Jurkat, Clone E6-1 (cell line): ENCODE measurements at places on chromosomes 3 and 15.

DNA sequence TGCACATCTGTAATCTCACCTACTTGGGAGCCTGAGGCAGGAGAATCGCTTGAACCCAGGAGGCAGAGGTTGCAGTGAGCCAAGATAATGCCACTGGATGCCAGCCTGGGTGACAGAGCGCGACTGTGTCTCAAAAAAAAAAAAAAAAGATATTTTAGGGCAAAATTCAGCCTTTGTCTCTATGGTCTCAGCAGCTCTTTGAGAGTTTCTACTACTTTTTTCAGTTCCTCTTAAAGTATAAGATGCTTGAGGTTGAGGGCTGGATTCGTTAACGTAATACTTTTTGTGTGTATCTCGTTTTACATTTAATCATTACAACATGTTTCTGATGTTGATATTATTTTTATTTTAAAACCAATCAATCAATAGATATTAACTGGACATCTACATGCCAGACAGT lies 381.2 kb upstream of the TBL1XR1 start:
- DNase-seq, result no peak

DNA sequence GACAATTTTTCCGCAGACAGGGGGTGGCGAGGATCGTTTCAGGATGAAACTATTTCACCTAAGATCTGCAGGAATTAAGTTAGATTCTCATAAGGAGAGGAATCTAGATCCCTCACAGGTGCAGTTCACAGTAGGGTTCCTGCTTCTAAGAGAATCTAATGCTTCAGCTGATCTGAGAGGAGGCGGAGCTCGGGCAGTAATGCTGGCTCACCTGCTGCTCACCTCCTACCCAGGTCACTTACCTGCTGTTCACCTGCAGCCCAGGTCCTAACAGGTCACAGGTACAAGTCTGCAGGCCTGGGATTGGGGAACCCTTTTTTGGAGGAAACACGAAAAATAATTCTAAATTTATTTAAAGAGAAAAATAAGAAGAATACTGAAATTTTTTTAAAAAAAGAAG lies 406.8 kb downstream of the MCTP2 start:
- DNase-seq, result no peak

DNA sequence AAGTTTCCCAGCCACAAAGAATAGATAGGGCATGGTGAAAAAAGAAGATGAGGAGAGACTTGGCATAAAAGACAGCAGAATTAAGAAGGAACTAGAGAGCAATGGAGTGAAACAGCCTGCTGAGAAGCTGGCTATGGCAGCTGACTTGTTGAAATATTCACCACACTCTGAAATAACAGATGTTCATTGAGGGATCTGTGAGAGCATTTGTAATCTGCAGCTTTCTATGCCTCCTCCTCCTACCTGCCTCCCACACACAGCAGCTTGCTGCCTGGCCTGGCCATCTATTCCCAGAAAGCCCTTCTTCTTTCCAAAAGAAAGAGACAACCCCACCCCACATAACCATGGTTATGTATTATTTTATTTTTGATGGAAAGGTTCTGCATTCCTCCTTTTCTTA lies 303.9 kb downstream of the GAP43 start:
- no peak for DNase-seq

DNA sequence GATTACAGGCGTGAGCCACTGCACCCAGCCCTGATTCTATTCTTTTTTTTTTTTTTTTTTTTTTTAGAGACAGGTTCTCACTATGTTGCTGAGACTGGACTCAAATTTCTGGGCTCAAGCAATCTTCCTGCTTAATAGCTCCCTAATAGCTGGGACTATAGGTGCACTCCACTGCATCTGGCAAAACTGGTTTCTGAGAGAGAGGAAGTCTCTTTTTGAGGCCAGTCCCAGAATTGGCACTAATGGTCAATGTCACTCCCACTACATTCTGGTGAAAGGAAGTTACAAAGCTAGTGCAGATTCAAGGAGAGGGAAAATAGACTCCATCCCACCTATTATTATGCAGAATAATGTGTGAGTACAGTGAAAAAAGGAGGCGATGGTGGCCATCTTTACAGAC lies 5.8 kb upstream of the TGFBR2 start:
- no peak for DNase-seq

DNA sequence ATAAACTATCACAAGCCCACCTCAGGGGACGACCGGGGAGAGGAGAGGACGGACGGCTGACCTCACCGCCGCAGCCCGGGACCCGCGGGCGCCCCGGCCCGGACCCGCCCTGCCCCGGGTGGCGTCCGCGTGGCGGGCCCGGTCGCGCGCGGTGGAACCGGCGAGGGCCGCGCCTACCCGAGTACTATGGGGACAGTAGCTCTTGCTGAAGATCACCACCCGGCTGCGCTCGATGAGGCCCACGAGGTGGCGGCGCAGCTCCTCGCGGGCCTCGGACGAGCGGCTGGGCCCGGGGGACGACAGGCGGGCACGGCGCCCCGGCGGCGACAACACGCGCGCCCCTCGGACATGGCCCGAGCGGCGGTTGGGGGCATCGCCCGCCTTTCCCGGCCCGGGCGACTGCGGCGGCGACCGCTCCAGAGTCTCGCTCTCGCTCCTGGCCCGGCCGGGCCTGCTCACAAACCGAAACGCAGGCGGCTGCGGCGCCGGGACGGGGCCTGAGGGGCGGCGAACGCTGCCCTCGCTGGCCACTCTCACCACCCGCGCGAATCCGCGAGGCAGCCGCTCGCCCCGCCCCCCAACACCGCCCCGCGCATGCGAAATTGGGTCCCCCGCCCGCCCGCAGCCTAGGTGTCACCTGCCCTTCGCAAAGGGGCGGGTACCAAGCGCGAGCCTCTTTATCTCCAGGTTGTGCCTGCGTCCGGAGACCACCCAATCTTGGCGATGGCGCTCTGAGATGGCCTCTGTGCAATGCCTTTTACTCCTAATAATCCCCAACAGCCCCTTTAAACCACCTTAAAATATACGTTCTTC lies at the start of gene TXNRD3:
Gene TXNRD3, minus strand, starts transcription at position 554 of the 813 bp plus-strand sequence.
- DNase-seq, result peak; percentile 28

GRCh38 chr3:17670749-17671148 lies 71.7 kb downstream of the TBC1D5 start:
- DNase-seq, result no peak

DNA sequence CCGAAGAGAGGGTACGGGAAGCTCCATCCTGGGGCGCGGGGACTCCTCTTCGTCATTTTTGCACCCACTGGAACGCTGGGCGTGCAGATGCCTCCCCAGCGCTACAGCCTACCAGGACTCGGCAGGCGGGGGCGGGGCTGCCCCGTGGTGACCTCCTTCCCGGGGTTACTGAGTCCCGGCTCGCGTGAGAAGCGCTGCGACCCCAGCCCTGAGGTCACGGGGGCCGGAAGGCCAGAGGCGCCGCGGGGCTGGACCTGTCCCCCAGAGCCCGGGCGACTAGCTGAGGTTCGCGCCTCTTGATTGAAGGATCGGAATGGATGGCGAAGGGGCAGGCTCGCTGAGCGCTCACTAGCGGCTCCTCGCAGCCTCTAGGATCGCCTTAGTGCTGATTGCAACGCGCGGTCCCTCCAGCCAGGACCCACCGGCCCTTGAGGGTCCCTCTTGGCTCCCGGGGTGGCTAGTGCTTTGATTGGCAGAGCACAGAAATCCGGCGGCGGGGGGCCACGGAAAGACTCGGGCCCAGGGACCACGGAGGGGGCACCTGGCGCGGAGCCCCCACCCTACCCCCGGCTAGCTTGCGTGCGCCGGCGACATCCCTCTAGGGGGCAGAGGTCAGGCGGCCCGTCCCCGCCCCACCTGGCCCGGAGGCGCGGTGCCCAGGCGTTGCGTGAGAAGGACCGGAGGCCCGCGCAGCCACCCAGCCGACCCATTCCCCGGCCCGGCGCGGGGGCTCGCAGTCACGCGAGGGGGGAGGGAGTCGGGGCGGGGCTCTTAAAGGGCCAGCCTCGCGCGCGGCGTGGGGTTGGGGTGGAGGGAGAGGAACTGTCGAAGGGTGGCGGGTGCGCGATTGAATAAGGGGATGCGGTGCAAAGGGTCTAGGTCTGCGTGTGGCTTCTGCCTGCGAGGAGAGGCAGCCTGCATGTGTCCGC lies 781 bp upstream of the CYP1A1 start:
- DNase-seq, result no peak

- DNase-seq, result no peak
These were observed 158.2 kb upstream of the ARHGEF26 start for GRCh38 chr3:153963012-153963411.

DNA sequence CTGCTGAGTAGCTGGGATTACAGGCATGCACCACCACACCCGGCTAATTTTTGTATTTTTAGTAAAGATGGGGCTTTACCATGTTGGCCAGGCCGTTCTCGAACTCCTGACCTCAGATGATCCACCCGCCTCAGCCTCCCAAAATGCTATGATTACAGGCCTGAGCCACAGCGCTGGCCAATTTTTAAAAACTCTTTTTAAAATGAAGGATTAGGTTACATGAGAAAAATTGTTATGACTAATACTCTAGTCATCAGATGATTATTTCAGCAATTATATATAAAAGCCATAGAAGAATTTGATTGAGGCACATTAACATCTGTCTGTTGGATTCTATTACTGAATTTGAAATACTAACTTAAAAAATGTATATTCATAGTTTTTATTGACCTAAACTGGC lies 134.1 kb upstream of the MNS1 start:
- DNase-seq, result no peak
